Cerebellar cortex (tissue), 1 donor: ENCODE measurements at places on chromosomes 11 and 22.

DNA sequence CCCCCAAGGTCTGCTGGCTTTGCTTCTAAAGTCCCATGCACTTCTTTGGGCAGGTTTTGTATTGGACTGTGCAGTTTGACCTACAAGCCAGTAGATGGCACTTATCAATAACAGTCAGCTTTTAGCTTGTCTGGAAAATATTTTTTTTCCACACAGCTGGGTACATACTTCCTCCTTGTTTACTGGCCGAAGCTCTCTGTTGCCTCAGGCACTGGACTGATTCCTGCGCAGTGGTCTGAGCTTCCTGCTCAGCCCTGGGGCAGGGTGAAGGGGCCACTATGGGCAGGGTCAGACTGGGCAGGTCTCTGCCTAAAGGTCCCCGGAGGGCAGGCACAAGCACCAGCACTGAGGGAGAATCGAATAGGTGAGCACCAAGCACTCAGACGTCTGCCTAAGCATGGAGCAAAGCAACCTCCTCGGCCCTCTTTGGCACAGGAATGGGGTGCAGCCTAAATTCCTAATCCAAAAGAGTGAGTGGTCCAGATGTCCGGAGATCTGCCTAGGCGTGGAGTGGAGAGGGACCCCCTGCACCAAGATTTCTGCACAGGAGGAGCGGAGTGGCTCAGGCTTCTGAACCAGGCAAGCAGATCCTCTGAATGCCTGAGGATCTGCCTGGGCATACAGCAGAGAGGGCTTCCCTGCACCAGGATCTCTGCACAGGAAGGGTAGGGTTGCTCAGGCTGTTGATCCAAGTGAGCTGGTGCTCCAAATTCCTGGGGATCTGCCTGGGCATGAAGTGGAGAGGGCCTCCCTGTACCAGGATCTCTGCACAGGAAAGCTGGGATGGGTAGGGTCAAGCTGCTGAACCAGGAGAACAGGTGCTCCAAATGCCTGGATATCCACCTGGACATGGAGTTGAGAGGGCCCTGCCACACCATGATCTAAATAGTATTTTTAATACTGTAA, 105.9 kb upstream of the C11orf58 start:
- no peak for DNase-seq

DNA sequence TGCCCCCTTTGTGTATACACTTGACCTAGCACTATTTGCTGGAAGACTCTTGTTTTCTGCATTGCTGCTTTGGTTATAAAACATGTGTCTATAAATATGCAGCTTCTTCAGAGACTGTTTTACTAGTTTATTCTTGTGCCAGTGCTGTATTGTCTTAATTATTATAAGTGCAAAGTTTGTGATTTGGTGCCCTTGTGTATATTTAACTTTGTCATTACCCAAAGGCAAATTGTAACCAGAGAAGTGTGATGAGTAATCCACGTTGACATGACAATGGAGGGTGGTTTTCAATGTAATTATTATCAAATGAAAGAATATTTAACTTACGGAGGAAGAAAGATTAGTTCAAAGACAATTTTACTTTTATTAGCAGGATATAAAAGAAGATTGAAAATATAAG, 75.0 kb upstream of the PRODH start:
- DNase-seq, result no peak

DNA sequence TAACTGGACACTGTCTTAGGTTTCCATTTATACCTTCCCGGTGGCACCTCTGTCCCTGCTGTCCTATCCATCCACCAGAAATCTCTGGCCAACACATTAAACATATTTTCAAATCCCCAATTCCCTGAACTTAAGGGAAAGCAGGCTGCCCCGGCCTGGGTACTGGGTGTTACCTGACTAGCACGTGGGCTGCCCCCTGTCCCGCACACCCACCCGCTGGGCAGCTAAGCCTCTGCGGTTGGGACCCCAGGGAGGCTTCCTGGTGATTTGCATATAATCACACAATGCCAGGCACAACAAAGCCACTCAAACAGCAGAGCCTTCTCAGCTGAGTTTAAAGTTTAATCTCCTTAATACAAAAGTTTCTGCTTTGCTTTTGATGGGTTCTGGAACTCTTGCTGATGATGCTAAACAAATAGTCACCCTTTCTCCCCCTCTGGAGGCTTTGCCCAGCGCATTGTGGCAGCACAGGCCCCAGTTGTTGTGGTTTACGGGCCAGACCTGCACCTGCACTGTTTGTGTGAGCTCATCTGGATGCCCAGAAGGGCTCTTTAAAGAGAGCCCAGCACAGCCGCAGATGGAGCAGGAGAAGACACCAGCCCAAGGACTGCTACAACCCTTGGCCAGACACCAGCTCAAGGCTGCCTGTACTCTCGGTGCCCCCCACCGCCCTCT, 59.9 kb upstream of the POU2AF1 start:
- DNase-seq, result no peak

- no peak for DNase-seq
These were observed 1352.8 kb downstream of the BRD1 start for GRCh38 chr22:48474881-48475280.
